Activated CD8-positive, alpha-beta memory T cell treated with anti-CD3 and anti-CD28 coated beads for 1 hour (primary cell): ENCODE measurements at places on chromosomes 3 and 15.

- DNase-seq: no peak
Observed at GRCh38 chr15:98233873-98234272, 273.4 kb downstream of the ARRDC4 start.

GRCh38 chr3:178454726-178455125 lies 81.5 kb upstream of the KCNMB2 start:
- DNase-seq: no peak

DNA sequence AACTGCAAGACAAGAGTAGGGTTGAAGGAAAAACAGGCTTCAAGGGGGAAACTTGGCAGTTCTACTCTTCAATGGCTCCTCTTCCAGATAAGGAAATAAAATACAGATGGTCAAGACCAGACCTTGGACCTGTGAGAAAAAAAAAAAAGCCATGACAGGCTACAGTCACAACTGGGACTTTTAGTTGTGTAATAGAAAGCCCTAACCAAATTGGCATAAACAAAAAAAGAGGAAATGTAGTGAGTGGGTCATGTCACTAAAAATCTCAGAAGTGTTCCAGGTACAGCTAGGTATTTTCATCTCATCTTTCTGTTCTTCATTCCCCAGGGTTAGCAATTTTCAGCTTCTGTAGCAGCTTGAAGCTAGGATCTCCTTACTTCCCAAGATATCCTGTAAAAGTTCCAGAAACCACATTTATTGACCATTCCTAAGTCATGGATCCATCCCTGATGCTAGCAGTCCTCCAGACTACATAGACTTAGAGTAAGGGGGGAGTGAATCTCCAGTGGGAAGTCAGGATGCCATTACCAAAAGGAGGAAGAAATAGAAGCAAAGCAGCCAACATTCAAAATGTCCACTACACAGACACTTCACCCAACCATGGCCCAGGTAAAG lies 61.0 kb upstream of the CSTA start:
- DNase-seq: no peak

DNA sequence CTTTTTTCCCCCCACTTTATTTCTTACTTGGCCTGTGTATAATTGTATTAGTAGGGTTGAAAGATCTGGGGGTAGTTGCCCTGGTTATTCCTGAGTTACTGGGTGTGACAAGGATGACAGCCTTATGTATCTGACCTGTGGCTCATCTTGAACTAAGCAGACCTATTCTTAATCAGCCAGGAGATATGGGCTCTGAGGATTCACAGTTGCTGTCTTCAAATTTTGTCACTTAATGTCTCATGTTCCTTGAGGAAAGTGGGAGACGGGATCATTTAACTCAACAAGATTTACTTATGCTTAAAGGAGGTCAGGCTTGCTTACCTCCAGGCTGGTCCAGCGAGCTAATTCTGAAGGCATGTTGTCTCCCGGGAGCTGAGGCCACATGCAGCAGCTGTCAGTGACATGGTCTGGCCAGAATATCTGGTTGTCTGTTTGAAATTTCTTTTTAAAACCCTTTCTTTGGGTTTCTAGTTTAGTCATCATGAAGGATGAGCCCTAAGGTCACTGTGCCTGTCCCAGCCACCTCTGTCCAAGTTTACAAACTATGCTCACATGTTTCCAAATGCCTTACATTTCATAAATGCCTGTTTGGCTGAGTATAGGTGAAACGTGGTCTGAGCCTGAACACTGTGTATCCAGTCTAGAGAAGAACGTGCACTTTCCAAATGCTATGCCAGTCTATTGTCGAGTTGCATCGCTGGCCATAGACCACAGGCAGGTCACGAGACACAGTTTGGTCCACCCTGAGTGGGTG lies 26.8 kb downstream of the LRTM1 start:
- no peak for DNase-seq

- no peak for DNase-seq
Observed at GRCh38 chr3:39193391-39193790, 996 bp upstream of the XIRP1 start.

DNA sequence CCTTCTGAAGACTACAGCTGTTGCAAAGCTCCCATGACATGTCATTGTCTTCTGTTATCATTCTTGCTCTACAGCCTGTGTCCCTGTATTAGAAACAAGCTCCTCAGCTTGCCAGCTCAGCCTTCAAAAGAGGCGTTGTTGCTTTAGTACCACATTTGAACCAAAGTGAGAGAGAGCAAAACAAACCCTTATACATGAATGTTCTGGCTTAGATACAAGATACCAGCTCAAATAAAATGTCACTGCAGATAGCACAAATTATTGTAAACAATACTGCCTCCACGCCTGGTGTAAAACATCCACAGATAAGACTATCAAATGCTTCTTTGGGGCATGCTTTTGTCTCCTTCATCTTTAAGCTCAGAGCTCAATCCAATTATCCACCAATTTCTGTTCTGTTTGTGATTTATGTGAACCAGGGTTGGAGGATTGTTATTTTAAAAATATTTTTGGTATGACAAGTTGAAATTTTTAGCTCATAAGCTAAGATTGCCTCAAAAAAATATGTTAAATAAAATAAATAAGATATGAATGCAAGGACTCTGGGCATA lies 403.6 kb upstream of the CDIN1 start:
- DNase-seq: no peak

DNA sequence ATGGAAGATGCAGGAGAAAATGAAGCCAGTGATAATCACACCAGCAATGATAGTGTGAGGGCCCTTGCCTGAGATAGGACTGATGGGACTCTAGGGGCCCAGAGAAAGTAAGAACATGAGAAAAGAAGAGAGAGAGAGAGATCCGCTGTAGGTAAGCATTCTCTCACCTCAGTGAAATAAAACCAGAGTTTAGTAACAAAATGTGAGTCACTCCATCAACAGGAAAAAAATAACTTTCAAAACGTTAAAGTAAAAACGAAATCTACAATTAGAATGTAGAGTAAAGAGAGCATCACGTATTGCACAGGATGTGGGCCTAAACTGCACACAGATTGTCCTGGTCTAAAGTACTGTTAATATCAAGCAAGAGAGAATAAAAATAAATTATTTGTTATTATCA lies 6.8 kb upstream of the PRSS50 start:
- no peak for DNase-seq

- no peak for DNase-seq
Observed at GRCh38 chr3:48543271-48543866, 13.2 kb downstream of the PFKFB4 start.

- DNase-seq: no peak
Observed at GRCh38 chr3:5197022-5197421, 9.5 kb downstream of the EDEM1 start.

GRCh38 chr3:127197300-127198189 lies 4.6 kb downstream of the PRR23E start:
- DNase-seq: no peak

DNA sequence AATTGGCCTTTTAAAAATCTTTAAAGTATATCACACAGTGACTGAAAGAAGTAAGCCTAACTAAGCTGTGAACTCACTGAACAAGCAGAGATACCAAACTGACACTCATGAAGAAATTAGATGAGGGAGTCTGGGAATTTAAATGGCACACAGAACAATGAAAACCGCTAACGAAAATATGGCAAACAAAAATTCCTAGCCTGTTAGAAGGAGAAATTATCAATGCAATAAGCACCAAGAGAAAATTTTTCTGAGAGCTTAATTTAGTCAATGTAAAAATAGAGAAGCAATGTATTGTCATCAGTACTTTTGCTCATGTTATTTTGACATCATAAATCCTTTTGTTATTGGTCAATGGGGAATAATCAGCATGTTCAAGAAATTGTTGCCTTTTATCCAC lies 291.1 kb upstream of the PDZRN3 start:
- no peak for DNase-seq

DNA sequence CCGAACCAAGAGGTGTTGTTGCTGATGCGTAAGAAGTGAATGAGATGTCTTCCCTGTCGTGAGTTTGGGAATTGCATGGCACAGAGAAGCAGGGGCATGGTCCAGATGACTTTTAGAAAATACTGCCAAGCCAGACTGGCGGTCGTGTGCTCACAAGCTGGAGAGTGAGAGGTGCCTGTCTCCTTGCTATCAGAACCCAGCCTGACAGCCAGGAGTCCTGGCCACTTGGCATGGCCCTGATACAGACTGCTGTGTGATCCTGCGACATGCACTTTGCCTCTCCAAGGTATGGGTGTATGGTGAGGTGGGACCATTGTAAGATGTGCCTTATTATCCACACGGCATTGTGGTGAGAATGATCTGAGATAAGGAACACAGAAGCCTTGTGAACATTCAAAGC lies 93.0 kb downstream of the SMAD3 start:
- no peak for DNase-seq

DNA sequence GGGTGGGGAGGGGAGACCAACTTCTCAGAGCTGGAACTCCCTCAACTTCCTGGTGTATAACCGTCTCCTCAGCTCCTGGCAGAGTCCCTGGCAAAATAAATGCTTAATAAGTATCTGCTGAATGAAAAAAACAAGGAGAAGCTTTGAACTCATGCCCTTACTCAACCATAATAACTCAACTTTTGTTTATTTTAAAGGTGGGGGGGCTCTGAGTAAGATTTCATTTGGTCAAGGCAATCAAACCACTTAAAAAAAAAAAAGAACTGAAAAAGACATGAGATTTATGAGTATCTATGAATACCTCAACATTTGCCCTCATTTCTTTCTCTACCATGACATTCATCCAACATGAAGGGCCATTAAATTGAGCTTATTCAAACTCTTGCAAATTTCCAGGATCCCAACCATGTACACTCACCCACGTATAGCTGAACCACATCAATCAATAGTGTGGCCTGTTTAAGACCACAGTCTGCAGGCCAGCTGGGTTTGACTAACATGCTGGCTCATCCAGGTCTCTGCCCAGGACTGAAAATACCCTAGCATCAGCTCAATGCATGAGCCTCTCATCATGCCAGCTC lies 157.9 kb downstream of the FOXP1 start:
- DNase-seq: no peak

- no peak for DNase-seq
Observed at GRCh38 chr3:7947930-7948329, 553.7 kb upstream of the LMCD1 start.

- DNase-seq: no peak
Observed at GRCh38 chr15:98420837-98421236, 227.5 kb upstream of the IGF1R start.

GRCh38 chr3:4656059-4656458 lies 162.9 kb downstream of the ITPR1 start:
- no peak for DNase-seq

GRCh38 chr3:127902486-127902885 lies 12.5 kb upstream of the KBTBD12 start:
- DNase-seq: no peak

DNA sequence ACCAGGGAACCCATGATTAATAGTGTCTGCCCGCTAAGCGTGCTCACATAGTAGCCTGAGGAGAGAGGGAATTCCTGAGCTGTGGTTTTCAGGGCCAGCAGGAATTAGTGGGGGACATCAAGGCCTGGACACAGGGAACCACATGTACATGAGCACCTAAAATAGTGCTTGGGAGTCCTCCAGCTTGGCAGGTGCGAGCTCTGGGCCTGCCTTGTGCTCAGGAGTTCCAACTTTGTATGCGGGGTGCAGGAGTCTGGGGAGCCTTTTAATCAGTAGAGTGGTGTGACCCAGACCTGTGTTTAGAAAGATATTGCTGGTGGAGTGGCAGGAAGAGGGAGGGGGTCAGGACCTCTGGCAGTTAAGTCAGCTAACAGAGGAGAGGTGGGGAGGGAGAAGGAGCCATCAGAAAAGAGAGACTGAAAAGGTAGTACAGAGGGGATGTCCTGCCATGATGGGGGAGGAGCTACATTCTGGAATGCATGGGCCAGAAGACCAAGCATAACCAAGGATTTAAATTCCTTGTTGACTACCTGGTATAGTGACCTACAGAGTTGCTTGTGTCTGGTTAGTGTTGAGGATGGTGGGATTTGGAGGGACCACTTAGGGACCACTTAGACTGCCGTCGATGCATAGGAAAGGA lies 1.9 kb downstream of the DAG1 start:
- DNase-seq: no peak

GRCh38 chr15:48682942-48683651 lies 37.6 kb upstream of the FBN1 start:
- DNase-seq: no peak

GRCh38 chr3:71064291-71064955 lies 519.1 kb downstream of the FOXP1 start:
- no peak for DNase-seq

- DNase-seq: no peak
Observed at GRCh38 chr3:167467848-167468611, 5.8 kb downstream of the SERPINI2 start.

- no peak for DNase-seq
Observed at GRCh38 chr3:26622621-26623418, at the start of gene LRRC3B. Gene LRRC3B (plus strand): TSS chr3:26622772. CDS start chr3:26709673, 86,901 bp downstream.

- DNase-seq: no peak
Observed at GRCh38 chr15:98683831-98684230, 35.5 kb downstream of the IGF1R start.

GRCh38 chr3:126293370-126294082 lies 63.7 kb downstream of the KLF15 start:
- DNase-seq: no peak

DNA sequence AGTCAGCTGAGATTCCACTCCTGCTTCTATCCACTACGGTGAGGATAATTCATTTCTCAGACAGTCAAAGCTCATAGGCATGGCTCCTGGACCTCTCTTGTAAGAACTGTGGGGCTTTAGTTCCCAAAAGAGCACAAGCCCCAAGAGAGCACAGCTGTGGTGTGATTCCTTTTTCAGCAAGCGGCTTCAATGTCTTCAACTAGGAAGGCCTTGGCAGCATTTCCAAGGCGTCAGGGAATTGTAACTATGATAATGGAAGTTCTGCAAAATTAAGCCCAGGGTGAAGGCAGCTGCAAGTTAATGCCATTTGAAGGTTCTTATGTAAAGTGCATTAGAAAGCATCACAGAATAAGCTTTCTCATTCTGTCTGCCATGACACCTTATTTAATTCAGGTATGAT lies 657.1 kb downstream of the GRM7 start:
- DNase-seq: no peak

DNA sequence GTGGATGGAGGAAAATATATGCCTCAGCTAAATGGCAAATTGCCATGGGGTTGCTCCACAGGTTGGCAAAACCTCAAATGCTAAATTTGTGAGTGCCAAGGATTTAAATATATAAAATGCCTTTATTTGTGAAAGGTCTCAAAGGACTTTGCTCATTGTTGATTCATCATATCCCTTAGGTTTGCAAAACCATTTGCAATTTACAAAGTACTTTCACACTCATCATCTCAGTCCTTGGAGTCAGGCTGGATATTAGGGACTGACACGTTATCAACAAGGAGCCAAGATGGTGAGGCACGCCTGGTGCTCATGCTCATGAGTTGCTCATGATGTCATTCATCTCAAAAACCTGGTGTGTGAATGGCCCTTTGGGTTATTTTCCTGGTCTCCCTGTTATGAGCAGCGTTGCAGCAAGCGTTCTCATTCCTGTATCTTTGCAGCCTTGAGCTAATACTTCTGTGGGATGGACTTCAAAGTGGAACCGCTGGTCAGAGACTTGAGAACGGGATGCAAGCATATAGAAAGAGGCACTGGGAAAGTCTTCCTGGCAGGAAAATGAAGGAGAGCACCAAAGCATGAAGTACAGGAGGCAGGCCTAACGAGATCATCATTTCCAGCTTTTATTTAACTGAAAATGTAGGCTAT lies 66.0 kb downstream of the MYO1E start:
- no peak for DNase-seq
